ENCODE measurements at places on chromosomes 7 and 10.
A peak's percentile ranks its signal among the peaks of the same experiment; 100 is the strongest.

DNA sequence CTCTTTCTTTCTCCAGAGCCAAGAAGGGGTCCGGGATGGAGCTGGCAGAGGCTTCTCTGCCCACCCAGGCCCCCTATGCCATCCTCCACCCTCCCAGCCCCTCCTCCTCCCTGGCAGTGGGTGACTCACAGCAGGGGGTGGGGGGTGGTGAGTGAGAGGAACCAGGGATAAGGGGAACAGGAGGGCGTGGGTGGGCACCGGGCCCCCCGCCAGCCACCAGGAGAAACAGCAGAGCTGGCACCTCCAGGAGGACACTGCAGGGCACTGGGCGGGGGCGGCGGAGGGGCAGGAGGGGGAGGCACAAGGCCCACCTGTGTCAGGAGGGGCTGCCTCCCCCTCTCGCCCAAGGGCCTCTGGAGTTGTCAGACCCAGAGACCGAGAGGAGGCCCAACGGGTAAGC lies 56.0 kb downstream of the CAMK2B start:
- no peak for DNase-seq

- DNase-seq: no peak
Observed at GRCh38 chr10:110959379-110960332, 40.3 kb downstream of the SHOC2 start.

DNA sequence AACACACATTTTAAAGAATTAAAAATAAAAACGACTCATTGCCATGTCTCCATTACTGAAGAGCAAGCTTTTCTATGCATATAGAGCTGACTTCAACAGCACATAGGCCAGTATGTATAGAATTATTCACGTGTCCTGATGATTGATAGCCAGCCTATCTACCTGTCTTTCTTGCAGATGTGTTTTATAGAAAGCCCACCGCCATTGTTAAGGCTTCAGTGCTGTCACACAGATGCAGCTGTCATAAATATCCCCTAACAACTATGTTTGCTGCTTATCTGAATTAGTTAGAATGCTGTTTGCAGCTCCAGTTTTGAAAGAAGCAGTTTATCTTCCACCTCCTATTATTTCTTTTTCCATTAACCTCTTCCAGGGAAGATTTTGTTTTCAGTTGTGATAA lies 235.9 kb downstream of the SLC25A13 start:
- DNase-seq: no peak

DNA sequence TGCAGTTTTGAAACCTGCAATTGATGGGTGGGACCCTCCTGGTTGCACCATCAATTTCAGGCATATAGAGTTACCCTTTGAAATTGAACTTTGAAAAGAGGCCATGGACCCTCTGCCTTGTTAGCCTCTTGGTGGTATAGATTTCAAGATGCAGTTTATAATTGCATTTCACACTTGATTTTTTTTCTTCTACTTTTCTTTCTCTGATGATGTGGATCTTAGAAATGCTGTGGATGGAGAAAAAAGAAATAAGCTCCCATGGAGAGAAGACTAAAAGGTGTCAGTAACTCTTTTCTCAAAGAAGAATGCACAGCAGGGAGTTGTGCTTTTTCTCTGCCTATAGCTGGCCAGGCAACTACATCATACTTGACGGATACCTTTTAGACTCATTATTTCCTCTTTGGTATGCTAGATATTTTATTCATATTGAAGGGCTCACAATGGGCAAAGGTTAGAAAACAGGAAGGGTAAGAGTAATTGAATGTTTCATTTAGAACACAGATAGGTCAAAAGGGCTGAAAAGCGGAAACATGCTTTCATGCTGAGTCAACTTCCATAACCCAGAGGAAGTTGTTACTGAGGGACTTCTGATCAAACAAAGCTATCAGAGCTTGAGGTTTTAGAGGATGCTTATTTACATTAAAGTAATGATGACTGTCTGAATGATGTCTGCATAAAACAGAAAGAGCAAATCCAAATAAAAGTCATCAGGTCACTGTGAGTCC lies 773.2 kb upstream of the LRRN3 start:
- no peak for DNase-seq

- no peak for DNase-seq
Observed at GRCh38 chr7:16433568-16434122, 12.3 kb upstream of the CRPPA start.

- DNase-seq: peak; percentile 65
Observed at GRCh38 chr10:34637418-34637911, 177.6 kb downstream of the PARD3 start.

GRCh38 chr10:66680886-66681285 lies 244.9 kb upstream of the LRRTM3 start:
- DNase-seq: no peak

- DNase-seq: no peak
Observed at GRCh38 chr10:13712476-13712836, 125.7 kb downstream of the PRPF18 start.

GRCh38 chr7:92633211-92633906 lies 43.2 kb upstream of the FAM133B start:
- no peak for DNase-seq

DNA sequence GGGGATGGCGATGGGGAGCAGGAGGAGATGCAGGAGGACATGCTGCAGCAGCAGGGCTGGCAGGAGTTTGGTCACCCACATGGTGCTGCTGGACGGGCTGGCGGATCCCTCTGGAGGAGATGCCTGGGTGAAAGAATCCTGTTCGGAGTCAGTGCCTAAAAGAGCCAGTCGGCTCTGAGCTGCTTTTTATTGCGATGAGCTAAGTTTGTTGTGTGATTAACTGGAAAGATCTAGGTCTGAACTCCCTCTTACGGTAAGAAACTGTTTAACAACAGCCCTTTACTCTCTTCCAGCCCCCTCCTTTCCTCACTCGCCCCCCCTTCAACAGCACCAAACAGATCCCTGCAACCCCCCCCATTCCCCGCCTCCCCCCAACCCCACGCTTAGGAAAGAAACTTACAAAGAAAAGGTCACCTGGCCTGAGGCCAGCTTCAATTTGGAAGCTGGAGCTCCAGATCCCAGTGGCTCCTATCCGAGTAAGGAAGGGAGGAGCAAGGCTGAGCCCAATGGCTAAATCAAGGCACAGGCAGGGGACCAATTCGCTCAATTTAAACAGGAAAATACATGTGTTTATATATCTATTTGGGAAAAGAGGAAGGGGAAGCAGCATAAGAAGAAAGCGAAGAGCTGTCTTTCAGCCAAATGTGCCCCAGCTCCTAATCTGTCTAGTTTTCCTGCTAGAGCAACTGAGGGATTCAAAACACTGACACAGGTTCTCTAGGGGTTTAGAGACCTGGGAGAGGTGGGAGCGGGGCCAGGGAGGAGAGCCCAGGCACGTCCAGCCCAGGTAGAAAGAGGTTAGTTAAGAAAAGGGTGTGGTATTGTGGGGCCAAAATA lies at the start of gene HGF:
TSS of gene HGF (minus strand) at position 157 of the 837 bp plus-strand sequence. CDS start at position 81, 76 bp downstream.
- DNase-seq: no peak

- no peak for DNase-seq
Observed at GRCh38 chr7:37786741-37787569, 61.4 kb upstream of the NME8 start.

DNA sequence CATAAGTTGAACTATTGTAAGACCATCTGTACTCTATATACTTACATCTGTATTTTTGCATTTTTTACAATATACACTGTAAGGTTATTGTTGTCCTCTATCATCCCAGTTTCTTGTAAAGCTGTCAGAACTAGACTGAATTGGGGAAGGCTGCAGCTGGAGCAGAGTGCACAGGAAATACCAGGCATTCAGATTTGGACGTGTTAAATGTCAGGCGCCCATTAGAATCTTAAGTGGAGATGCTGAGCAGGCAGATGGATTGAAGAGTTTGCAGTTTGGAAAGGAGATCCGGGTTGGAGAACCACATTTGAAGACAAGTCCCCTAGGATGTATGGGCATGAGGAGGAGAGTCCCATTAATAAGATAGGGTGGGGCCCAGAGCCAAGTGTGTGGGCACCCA lies 40.4 kb downstream of the MTURN start:
- DNase-seq: no peak

- no peak for DNase-seq
Observed at GRCh38 chr7:97512441-97513207, 219.3 kb upstream of the TAC1 start.

- DNase-seq: no peak
Observed at GRCh38 chr7:25845464-25845863, 306.5 kb upstream of the NFE2L3 start.

DNA sequence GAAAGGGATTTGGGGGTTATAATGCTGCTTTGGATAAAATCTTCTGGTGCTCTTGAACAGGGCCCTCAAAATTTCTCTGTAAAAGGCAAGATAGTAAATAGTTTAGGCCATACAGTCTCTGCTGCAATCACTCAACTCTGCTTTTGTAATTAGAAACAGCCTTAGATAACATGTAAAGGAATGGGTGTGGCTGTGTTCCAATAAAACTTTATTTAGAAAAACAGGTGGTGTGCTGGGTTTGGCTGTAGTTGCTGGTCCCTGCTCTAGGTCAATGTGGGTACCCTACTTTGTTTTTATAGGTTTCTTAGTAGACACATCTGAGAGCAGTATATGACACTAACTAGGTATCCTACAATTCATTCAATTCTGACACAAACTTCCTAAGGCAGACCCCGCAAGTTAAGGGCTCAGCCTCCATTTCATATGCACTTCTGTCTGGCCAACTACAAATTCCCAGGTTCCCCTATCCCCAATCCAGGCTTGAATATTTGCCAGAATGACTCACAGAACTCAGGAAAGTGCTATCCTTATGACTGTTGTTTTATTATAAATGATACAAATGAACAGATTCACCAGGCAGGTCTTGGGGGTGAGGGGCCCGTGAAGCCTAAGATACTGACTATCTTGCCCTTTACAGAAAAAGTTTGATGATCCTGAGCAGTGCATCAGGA lies 349.9 kb downstream of the RPS24 start:
- DNase-seq: no peak

DNA sequence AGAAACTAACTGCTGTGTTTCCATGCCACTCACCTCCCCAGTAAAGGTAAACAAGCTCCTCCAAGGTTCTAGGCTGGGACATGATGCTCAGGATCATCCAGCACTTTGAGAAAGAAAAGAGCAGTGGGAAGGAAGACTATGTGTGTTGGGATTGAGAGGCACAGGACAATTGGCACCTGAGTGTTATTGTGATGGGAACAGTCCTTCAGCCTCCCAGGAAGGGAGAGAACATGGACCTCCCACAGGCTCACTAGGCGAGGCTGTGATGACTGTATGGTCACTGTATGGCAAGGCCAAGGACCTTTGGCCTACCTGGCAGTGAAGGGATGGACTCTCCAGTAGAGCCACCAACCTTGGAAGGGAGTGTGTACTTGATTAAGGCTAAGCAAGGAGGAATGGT lies 123.2 kb upstream of the UNC5B start:
- no peak for DNase-seq

All from activated CD4-positive, alpha-beta T cell treated with anti-CD3 and anti-CD28 coated beads for 24 hours (primary cell).